Type B pancreatic cell (in vitro differentiated cells): ENCODE measurements at places on chromosomes 1 and 21.

DNA sequence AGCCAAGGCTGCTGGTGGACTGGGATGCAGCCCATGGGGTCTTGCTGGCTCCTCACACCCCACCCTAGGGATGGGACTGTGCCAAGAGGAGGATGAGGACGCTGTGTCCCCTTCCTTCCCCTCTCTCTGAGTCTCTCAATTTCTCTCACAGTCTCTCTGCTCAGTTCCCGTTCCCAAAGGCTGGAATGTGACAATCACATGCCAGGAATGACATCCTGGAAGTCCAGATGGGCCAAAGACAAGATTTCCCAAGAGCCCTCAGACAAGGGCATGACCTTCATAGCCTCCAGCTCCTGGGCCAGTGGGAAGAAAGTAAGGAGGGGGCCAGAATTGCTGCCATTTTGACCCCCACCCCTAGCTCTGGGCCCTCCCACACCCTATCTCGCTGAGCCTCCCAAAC is 7.6 kb upstream of the CDCP2 start:
- DNase-seq, result no peak
- no peaks in the 10 kb centered on the region for H3K4me1 ChIP-seq
- H3K27ac ChIP-seq, result no peak overlapping the region
- no peaks in the 10 kb centered on the region for H3K27me3 ChIP-seq
- no peaks in the 10 kb centered on the region for H3K36me3 ChIP-seq
- no peak overlapping the region for H3K4me3 ChIP-seq

- no peak for DNase-seq
- no peak overlapping the region for H3K27ac ChIP-seq
- H3K27me3 ChIP-seq, result peaks cover 15% of the 10 kb centered on the region
- no peak overlapping the region for H3K4me3 ChIP-seq
- no peaks in the 10 kb centered on the region for H3K4me1 ChIP-seq
Observed at GRCh38 chr1:227869279-227869842, 53.9 kb downstream of the PRSS38 start.

- H3K27ac ChIP-seq, result peak overlapping the region; percentile 41
- no peak for DNase-seq
- peaks cover 58% of the 10 kb centered on the region for H3K4me1 ChIP-seq
- H3K27me3 ChIP-seq, result no peaks in the 10 kb centered on the region
- H3K4me3 ChIP-seq, result no peak overlapping the region
Observed at GRCh38 chr1:19388980-19389379, 76.9 kb downstream of the SLC66A1 start.

DNA sequence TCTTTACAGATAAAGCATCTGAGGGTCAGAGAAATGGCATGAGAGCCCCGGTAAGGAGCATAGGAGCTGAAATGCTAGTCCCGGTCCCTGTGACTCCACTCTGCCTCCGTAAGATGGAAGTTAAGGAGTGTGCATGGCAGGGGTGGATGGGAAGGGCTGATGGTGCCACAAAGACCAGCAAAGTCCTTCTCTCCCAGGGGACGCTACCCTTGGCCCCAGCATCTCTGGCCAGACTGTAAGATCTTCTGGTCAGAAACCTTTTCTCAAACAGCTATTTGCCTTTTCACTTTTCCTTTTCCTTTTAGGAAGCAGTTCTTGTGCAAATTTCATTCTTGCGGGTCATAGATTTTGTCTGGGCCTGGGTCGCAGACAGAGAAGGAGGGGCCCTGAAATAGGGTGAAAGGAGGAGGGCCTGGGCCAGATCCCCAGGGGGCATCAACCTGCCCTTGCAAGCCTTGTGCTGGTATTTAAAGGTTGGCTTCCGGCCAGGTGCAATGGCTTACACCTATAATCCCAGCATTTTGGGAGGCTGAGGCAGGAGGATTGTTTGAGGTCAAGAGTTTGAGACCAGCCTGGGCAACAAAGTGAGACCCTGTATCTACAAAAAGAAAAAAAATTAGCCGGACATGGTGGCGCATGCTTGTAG is 14.4 kb upstream of the EPS8L3 start:
- H3K27ac ChIP-seq, result no peak overlapping the region
- no peak overlapping the region for H3K4me3 ChIP-seq
- no peak for DNase-seq
- no peaks in the 10 kb centered on the region for H3K36me3 ChIP-seq

DNA sequence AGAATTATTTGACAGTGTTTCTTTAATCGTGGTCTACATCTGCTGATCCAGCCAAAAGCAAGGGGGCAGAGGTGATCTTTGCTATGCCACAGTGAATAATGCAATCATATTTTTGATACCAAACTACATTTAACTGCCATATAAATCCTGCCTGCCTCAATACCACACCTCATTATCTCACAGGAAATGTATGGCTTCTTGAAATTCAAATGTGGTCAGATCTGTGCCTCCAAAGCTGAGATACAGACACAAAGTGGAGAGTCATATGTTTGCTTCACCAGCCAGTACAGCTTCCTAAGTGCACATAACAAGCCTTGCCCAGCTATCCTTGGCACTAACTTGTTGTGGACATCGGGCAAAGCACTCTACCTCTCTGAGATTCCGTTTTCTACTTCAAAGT is 250.0 kb upstream of the NFIA start:
- no peaks in the 10 kb centered on the region for H3K36me3 ChIP-seq
- H3K4me3 ChIP-seq, result no peak overlapping the region
- H3K27ac ChIP-seq, result no peak overlapping the region

DNA sequence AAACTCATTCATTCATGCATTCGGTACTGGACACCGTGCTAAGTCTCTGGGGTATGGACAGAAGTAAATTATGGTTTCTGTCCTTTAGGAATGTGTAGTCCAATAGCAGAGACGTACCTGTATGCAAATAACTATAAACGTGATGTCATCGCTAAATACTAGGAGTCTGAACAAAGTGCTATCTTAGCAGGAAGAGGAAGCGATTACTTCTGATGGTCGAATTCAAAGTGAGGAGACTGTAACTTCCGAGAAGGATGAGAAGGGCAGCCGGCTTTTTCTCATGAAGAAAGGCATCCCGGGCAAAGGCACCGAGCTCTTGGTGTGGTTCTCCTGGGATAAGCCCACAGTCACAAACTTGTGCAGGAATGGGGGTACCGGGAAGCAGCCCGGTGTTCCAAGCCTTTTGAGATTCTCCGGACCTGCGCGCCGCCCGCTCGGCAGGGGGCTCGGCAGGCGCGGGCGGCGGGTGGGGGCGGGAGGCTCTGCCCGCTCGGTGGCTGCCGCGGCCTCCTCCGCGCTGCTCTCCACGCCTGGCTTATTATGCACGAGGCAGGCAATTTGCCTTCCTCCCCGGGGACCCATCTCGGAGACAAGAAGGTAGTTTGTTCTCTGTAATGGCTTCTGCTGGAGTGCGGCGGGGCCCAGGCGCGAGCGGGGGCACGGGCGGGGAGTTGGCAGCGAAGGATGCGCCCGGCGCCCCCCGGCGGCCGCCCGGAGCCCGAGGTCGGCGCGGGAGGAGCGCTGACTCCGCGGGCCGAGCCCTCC is 67.5 kb upstream of the CD1D start:
- H3K27ac ChIP-seq, result peak overlapping the region; percentile 22
- H3K36me3 ChIP-seq, result peaks cover 6% of the 10 kb centered on the region
- peaks cover 36% of the 10 kb centered on the region for H3K27me3 ChIP-seq
- H3K4me3 ChIP-seq, result peak overlapping the region; percentile 85
- H3K4me1 ChIP-seq, result peaks cover 29% of the 10 kb centered on the region

- H3K4me1 ChIP-seq, result peaks cover 6% of the 10 kb centered on the region
- H3K36me3 ChIP-seq, result no peaks in the 10 kb centered on the region
- H3K4me3 ChIP-seq, result no peak overlapping the region
- DNase-seq, result no peak
Observed at GRCh38 chr1:50548243-50548642, 125.0 kb upstream of the DMRTA2 start.

GRCh38 chr21:26093122-26093521 is 77.4 kb downstream of the APP start:
- peaks cover 33% of the 10 kb centered on the region for H3K36me3 ChIP-seq
- DNase-seq, result no peak
- H3K4me3 ChIP-seq, result no peak overlapping the region
- peaks cover 29% of the 10 kb centered on the region for H3K4me1 ChIP-seq

- no peak overlapping the region for H3K27ac ChIP-seq
- no peaks in the 10 kb centered on the region for H3K27me3 ChIP-seq
- no peak for DNase-seq
- H3K4me3 ChIP-seq, result no peak overlapping the region
- no peaks in the 10 kb centered on the region for H3K4me1 ChIP-seq
Observed at GRCh38 chr1:199474738-199475137, 552.8 kb upstream of the NR5A2 start.

DNA sequence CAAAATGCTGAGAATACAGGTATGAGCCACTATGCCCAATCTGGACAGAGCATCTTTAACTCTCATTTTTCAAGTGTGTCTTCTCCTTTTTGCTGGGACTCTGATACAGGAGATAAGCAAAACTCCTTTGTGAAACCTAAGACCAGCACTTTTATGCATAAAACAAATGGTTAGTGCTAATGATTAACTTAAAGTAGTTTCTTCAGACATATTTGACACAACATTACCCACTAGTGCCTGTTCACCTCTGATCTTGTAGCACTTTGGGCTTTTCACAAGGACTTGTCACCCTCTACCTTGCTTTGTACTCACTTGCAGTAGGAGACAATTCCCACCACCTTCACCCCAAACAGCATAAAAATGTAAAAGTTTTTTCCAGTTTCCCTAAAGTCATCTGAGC is 216.3 kb downstream of the RGS7 start:
- no peaks in the 10 kb centered on the region for H3K27me3 ChIP-seq
- H3K36me3 ChIP-seq, result no peaks in the 10 kb centered on the region
- H3K4me3 ChIP-seq, result no peak overlapping the region
- no peak for DNase-seq

DNA sequence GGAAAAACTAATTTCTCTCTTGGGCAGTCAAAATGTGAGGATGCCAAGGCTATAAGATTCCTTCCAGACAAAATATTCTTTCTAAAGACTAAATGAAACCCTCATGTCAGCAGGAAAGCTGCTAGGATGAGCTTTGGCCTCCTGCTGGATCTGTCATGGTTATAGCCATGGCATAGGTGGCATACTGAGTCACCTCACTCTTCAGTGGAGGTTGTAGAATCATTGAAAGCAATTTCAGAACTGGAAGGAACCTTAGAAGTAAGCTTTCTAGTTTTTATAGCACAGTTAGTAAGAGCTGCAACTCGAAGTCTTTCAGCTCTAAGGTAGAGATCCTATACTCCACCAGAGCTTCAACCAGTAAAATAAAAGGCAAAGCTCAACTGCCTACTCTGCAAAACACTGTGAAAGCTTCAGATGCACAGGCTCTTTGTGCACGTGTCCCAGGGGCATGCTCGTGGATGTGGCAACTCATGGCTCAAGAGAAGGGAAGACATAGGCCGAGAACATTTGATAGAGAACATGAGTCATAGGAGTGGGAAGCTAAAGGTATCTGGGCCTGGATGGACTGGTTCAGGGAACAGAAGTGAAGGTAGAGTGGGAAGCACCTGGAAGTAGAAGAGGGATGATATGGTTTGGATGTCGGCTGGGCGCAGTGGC is 5.8 kb downstream of the AVPR1B start:
- no peak overlapping the region for H3K4me3 ChIP-seq
- H3K4me1 ChIP-seq, result peaks cover 18% of the 10 kb centered on the region
- no peak overlapping the region for H3K27ac ChIP-seq
- no peak for DNase-seq

- no peak overlapping the region for H3K4me3 ChIP-seq
- H3K27ac ChIP-seq, result no peak overlapping the region
- no peaks in the 10 kb centered on the region for H3K27me3 ChIP-seq
- DNase-seq, result no peak
Observed at GRCh38 chr1:67274623-67275325, 32.9 kb upstream of the IL12RB2 start.

GRCh38 chr1:200384818-200385390 is 24.9 kb downstream of the ZNF281 start:
- no peak overlapping the region for H3K27ac ChIP-seq

DNA sequence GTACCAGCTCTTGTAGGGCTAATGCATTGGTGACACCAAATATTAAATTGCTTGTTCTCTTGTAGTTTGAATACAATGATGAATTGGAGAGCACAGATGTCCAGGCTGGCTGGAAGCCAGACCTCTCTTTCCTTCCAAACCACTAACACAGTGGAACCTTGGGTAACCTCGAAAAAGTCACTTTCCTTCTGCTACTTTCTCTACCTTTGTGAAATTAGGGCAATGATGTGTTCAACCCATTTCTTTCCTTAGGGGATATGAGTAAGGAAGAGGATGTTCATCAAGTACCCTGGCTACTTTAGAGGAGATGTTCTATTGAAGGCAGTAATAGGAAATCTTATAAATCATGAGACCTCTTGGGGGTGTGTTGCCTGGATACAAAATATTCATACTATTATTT is 55.7 kb downstream of the XCL2 start:
- peaks cover 5% of the 10 kb centered on the region for H3K4me1 ChIP-seq
- no peaks in the 10 kb centered on the region for H3K36me3 ChIP-seq
- no peaks in the 10 kb centered on the region for H3K27me3 ChIP-seq
- no peak overlapping the region for H3K27ac ChIP-seq

DNA sequence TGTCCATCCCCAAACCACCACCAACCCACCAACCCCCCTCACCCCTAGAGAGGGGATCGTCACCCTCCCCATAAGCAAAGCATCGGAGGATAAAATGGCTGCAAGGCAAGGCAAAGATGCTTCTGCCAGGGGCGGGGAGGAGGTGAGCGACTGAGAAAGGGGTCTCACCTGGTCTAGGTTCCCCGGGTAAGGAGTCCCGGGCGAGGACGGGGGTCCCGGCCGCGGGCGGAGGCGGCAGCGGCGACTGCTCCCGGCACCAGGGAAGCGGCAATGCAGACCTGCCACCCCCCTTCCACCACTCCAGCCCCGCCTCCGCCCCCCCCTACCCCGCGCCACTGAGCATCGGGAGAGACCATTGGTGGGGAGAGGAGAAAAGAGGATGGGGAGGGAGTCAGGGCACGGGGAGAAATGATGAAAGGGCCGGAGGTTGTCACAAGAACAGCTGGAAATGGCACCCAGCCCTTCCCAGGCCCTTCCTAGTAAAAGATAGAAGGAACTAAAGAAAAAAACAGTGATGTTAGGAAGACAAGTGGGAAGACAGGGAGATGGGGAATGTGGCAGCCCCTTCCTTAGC is at the start of gene SV2A:
SV2A (minus strand) TSS at position 274 of the 574 bp plus-strand sequence. CDS start 4,004 bp downstream, outside the sequence.
- peaks cover 13% of the 10 kb centered on the region for H3K4me1 ChIP-seq
- H3K27me3 ChIP-seq, result peaks cover 4% of the 10 kb centered on the region
- H3K36me3 ChIP-seq, result peaks cover 4% of the 10 kb centered on the region
- no peak within 1 kb of the TSS for H3K27ac ChIP-seq

GRCh38 chr1:208201229-208201628 is 43.0 kb downstream of the PLXNA2 start:
- no peak for DNase-seq
- peak overlapping the region; percentile 79 for H3K27ac ChIP-seq
- H3K36me3 ChIP-seq, result peaks cover 38% of the 10 kb centered on the region

DNA sequence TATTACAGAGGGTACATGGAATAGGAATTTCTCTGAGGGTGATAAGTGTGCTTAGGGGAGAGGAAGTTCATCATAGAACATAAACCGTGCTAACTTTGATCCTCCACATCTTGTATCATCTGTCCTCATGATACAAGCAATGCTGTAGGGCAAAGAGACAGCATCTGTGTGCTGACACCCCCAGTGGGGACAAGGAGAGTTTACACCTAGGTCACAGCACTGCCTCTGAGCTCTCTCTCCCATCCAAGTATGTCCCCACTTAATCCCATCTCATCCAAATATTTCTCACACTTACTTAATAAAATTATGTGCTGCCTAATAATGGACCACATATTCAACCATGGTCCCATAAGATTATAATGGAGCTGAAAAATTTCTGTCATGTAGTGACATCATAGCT is 4.3 kb upstream of the TEDDM1 start:
- H3K27ac ChIP-seq, result no peak overlapping the region
- no peaks in the 10 kb centered on the region for H3K27me3 ChIP-seq
- H3K4me3 ChIP-seq, result no peak overlapping the region
- H3K36me3 ChIP-seq, result no peaks in the 10 kb centered on the region
